ENCODE measurements at places on chromosomes 16 and 17. TPM values are rescaled to one million over a fixed set of nuclear protein-coding genes. Genes with fewer than 3 reads are reported as not detected.

The SNF8 gene
- total RNA-seq, result 143 TPM

The LRRC46 gene
- total RNA-seq, result 0.44 TPM

The CD300E gene
- total RNA-seq, result not detected

The RDM1 gene
- total RNA-seq, result 2.6 TPM

The ARHGAP23 gene
- total RNA-seq, result 0.61 TPM

The ABCC6 gene
- total RNA-seq, result not detected

Data from activated CD4-positive, alpha-beta T cell treated with anti-CD3 and anti-CD28 coated beads, Interleukin-2, amount 10 ng/mL, durations not matched to agents 24 days and 14 days (primary cell).